NCI-H187 (cell line): ENCODE measurements at places on chromosomes 2 and 18.

- no peak for DNase-seq
These were observed 61.3 kb upstream of the CREB1 start for GRCh38 chr2:207468488-207468887.

DNA sequence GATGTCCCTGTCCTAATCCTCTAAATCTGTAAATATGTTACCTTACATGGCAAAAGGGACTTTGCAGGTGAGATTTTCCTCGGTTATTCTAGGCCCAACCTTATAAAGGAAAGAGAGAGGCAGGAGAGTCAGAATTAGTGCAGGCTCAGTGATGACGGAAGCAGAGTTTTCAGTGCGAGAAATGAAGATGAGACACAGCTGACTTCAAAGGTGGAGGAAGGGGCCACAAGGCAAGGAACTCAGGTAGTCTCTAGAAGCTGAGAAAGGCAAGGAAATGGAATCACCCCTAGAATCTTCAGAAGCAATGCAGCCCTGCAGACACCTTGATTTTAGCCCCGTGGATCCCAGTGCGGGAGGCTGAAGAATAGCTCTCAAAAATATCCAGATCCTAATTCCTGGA, 7.2 kb upstream of the LCLAT1 start:
- DNase-seq, result no peak

- DNase-seq, result no peak
These were observed 111.3 kb upstream of the TLK1 start for GRCh38 chr2:171271971-171272436.

DNA sequence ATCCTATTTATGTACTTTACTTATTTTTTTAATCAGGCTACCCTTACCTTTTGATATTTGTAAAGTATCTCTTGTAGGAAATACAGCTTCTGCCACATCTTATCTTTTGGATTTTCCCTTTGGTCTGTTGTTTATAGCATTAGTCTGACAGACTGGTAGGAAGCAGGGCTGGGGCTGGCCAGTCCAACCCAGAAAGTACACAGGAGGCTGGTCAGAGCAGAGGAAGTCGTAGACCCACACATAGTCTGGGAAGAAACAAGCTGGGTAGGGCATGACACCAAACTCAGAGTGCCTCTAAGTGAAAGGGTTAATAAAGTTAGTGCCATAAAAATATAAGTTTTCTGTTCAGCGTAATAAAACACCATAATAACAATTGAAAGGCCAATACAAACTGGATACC, 51.7 kb downstream of the BOLA3 start:
- DNase-seq, result no peak

GRCh38 chr2:9629222-9630116, 1.3 kb downstream of the YWHAQ start:
- no peak for DNase-seq

DNA sequence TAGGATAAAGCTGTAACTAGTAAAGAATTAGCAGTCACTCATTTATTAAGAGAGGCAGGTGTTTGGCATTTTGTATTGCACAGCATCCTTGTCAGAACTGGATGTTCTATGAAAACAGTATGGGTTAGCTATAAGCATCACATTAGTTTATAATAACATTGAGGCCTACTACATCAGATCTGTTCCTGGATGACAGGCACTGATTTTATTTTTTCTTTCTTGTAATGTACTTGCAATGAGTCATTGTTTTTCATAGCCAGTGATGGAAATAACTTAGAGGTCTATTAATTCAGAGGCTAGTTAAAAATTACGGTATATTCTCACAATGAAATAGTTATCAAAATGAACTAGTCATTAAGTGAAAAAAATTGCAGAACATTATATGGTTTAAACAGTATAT, 13.0 kb upstream of the RMDN2 start:
- no peak for DNase-seq

- DNase-seq, result no peak
These were observed 790.4 kb downstream of the EPHA4 start for GRCh38 chr2:220781622-220782241.

DNA sequence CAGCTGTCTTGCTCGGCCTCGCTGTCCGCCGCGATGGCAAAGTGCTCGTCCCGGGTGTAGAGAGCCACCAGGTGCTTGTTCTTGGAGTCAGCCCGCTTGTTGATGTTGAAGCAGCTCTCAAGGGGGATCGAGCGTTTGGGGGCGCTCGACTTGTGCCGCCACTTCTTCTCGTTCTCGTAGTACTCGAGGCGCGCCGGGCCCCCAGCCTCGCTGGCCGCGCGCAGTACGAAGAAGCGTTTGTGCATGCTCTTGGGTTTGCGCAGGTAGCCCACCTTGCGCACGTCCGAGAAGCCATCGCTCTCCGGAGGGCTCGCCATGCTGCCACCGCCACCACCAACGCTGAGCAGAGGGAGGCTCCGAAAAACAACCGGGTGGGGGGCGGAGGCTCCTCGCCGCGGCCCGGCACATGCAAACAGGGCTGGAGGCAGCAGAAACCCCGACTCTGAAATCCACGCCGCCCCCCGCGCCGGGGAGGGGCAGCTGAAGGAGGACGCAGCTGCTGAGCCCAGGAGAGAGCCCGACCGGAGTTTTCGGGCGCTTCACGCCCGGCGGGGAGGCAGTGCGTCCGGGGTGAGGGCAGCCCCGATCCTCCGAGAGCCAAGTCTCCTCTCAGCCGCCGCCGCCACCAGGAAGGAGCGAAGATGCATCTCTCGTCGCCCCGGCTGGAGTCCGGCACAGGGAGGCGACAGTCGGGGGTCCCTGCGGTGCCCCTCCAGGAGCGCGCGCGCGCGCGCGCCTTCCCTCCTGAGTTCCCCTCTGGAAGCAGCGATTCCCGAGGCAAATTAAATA, 1.0 kb downstream of the IRS1 start:
- no peak for DNase-seq

DNA sequence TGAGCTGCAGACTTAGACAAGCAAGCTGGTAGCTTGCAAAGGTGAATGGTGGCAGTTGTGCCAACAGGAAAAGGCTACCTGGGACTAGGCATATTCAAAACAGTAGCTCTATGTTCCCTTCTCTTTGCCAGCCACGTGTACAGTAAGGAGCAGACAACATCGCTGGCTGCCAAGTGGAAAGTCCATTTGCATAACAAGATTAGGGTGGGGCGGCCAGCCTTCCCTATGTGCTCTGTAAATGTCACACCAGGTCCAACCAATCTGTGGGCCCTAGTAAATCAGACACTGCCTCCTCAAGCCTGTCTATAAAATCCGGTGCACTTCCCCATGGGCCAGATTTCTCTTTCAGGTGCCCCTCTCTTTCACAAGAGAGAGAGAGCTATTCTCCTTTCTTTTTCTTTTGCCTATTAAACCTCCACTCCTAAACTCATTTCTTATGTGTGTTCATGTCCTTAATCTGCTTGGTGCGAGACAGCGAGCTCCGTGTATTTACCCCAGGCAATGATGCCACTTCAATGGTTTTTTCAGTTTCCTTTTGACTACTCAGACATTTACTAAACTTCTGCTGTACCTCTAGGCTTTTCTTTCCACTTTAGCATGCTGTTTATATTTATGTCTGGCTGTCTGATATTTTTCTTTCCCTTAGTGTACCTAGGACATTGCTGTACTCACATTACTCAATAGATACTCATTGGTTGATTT, 297.4 kb upstream of the GCFC2 start:
- no peak for DNase-seq

DNA sequence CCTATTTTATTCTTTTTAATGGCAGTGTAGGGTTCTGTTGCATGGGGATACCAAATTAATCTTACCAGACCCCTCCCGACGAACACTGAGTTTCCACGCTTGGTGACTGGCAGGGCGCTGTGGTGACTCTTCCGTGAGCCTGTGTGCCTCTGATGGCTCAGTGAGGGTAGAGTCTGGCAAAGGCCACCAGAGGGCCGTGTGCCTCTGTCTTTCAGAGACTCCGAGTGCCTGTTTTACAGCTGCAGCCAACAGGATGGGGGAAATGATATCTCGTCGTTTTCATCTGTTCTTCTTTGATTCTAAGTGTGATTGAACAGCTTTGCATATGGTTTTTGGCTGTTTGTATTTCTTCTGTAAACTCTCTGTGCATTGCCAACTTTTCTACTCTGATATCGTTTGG, 99.8 kb downstream of the ZNF236 start:
- no peak for DNase-seq

DNA sequence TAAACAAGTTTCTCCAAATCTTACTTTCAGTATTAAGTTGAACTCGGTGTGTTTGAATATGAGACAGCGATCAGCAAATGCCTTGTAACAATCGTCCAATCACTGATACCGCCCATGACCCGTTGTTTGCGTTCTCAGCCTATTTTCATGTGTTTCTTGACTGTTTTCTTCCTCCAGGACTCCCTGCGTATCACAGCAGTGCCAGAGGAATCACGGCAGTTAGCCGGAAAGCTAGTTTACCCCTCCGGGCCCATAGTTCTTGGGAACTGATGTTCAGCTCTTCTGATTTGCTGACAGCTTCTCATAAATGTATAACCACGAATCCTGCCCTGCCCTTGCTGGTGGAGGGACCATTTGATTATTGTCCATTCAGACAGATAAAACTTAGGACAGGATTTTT, 42.2 kb upstream of the TPO start:
- no peak for DNase-seq

GRCh38 chr2:220043155-220043989, 415.9 kb downstream of the SLC4A3 start:
- no peak for DNase-seq

GRCh38 chr2:1619556-1619955, 124.8 kb downstream of the PXDN start:
- DNase-seq, result no peak

DNA sequence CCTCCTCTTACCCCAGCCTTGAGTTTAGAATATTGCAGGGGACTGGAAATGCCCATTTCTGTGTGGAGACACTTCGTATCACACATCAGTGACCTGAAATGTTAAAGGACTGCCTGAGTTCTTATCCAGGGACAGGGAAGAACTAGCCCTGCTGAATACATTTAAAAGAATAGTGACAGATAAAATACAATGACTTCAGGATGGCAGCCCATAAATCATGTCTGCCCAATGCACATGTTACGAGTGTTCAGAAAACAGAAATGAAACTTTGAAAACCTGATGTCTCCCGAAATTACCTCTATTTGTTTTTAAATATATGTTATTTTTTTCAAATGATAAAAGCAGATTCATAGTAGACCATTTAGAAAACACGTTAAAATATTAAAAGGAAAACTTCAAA, 22.3 kb upstream of the RAB12 start:
- no peak for DNase-seq

- DNase-seq, result no peak
These were observed 662.2 kb downstream of the XIRP2 start for GRCh38 chr2:167550448-167550847.

- no peak for DNase-seq
These were observed 117.7 kb downstream of the B3GNT2 start for GRCh38 chr2:62313449-62314227.

GRCh38 chr2:160157861-160158829, 41.9 kb downstream of the ITGB6 start:
- no peak for DNase-seq

GRCh38 chr2:230751062-230751461, 38.4 kb downstream of the CAB39 start:
- no peak for DNase-seq

DNA sequence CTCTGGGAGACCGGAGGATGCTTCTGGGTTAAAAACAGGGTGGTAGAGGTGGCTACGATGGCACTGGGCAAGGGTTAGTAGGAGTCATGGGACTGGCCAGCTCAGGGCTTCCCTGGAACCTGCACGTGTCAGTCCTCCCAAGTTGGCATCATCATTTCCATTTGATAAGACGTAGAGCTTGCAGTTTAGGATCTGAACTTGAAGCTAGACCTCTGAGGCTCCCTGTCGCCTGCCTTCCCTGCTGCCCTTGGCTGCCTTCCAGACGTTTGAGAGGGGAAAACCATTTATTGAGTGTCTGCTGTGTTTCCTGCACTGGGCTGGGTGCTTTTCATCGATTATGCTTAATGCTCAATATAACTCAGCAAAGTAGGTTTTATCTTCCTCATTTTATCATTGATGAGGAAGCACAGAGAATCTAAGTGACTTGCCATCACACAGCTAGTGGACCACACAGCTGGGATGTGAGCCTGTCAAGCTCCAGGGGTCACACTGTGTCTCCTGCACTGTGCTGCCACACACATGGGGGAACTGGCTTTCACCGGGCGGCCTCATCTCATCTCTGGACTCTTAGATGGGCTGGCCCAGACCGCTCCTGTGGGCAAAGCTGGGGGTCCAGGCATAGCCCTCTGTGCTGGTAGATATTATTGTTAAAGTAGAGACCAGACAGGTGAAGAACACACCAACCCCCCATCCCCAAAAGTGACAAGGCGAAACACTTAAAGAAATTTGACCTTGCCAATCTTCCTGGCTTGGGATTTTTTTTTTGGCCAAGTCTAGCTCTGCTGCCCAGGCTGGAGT, 7.8 kb downstream of the NT5DC4 start:
- DNase-seq, result no peak

DNA sequence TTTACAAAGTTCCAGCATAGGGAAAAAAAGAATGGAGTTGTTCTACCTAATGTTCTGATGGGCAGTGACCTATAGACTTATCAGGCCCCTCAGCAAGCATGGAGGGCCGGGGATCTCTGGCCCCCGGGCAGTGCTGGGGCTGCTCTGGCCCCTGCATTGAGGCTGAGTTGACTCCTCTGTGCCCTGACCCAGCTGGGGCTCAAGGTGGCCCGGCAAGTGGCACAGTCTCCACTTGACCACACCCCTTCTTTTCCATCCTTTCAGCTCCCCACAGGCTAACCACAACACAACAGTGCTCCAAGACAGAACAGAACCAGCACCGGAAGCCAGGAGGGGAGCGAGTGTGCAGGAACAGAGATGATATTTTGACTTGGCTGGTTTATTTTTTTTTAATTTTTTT, 19.9 kb downstream of the TOGARAM2 start:
- DNase-seq, result no peak

GRCh38 chr2:199716807-199717586, 134.0 kb downstream of the FTCDNL1 start:
- DNase-seq, result no peak

DNA sequence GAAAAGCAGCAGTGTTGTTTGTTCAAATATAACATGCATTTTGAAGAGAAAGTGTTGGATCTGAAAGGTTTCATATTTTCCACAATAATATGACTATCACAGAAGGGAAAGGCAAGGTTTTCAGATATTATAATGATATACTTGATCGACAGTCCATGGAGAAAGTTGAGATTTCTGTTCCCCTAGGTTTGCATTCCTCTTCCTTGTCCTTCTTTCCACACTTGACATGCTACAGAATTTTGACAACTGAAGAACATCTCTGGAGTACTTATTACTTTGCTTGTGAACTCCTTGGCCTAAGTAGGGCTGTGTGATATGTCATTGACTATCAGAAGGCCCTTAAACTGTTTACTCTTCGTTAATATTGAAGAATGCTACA, 46.5 kb downstream of the TMEFF2 start:
- DNase-seq, result no peak

DNA sequence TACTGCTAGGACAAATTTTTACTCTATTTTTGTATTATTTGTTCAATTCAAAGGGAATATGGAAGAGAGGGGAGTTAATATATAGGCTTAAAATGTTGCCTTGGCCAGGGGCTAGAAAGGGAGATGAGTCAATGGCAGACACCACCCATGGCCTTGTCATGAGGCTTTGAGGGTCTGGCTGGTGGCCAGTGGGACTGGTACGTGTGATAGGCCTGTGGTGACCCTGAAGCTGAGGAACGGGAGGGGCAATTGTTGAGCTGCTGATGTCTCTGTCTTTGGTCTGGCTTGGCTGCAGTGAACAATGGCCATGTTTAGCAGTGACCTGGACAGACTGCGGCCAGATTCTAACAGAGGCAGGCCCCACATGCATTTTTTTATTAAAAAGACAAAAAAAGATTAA, 18.5 kb downstream of the GKN1 start:
- no peak for DNase-seq
